ENCODE measurements at places on chromosomes 7 and 10.

DNA sequence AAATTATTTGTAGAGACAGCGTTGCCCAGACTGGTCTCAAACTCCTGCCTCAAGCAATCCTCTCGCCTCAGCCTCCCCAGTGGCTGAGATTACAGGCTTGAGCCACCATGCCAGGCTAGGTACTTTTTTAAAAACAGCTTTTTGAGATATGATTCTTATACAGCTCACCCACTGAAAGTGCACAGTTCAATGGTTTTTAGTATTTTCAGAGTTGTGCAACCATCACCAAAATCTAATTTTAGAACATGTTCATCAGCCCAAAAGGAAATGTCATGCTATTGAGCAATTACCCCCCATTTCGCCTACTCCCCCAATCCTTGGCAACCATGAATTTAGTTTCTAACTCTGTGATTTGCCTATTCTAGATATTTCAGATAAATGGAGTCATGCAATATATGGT is 73.7 kb downstream of the EVX1 start:
- no peak for DNase-seq

DNA sequence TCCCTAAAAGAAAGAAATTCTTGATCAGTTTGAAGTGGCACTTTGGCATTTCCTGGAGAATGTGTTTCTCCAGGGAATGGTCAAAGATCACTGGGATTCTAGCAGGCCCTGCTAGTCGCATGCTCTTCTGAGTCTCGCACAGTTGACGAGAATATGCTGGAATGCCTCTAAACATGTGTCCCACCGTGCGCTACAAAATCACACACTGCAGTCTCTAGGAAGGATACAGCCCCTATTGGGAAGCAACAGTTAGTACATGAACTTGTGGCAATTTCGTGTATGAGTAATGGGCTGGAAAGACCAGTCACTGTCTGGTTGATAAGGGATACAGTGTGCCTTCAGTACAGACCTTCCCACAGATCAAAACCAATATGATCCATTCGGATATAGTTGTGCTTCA is 257.9 kb downstream of the PRPF18 start:
- no peak for DNase-seq

- DNase-seq = no peak
Measured at GRCh38 chr7:143892527-143893300, 9.3 kb downstream of the TCAF1 start.

- DNase-seq = no peak
Measured at GRCh38 chr10:133140417-133141143, 19.4 kb upstream of the KNDC1 start.

DNA sequence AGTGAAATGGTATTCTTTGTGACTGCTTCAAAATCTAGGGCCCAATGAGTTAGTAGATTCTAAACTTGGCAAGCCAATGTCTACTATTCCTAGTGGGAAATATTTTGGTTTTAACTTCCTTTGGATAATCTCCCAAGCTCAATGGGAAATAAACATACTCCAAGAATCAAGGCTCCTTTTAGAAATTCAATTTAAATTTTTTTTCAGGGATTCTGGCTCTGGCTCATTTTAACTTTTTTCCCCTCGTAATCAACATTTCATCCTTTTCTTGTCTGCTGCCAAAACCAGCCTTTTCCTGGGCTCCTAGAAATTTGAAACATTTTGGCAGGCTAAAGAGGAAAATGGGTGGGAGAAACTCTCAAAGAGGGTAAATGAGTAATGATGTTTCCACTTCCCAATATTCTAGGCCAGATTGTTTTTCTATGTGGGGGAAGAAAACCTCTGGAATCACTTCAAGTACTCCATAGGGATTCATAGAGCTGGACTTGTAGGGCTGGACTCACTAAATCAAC is 85.6 kb upstream of the AGR3 start:
- no peak for DNase-seq

GRCh38 chr7:3197567-3198213 is 103.4 kb upstream of the SDK1 start:
- DNase-seq = no peak

DNA sequence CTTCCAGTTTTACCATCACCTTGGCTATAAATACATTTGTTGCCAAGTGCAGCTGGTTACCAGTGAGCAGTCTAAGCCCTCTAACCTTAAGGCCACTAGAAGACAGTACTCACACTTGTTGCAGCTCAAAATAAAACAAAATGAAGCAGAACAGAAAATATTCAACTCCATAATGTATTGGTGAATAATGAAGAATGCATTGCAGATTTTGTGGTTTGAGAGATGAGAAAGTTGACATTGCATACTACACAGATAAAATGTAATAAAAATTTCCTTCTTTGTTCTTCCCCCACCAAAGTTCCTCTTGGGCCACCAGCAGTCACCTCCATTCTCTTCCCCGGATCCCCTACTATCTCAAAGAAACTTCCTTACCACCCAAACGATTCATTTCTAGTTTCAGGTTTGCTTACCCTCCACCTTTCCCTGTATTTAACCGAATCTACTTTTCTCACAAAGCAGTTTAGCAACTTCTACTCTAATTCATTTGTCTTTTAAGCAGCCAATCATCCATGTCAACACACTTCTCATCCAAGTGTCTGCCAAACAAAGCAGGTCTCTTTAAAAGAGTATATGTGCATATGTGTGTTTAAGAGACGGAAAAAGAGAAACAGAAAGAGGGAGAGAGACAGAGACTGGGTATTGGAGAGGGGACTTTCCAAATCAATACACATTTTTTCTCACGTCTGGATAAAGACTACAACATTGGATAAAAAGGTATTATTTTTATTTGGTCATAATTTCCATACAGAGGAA is 35.7 kb upstream of the PRPS1L1 start:
- no peak for DNase-seq

- no peak for DNase-seq
Measured at GRCh38 chr7:6015917-6016652, 7.0 kb downstream of the AIMP2 start.

GRCh38 chr7:133510326-133511055 is 257.6 kb downstream of the EXOC4 start:
- DNase-seq = no peak

DNA sequence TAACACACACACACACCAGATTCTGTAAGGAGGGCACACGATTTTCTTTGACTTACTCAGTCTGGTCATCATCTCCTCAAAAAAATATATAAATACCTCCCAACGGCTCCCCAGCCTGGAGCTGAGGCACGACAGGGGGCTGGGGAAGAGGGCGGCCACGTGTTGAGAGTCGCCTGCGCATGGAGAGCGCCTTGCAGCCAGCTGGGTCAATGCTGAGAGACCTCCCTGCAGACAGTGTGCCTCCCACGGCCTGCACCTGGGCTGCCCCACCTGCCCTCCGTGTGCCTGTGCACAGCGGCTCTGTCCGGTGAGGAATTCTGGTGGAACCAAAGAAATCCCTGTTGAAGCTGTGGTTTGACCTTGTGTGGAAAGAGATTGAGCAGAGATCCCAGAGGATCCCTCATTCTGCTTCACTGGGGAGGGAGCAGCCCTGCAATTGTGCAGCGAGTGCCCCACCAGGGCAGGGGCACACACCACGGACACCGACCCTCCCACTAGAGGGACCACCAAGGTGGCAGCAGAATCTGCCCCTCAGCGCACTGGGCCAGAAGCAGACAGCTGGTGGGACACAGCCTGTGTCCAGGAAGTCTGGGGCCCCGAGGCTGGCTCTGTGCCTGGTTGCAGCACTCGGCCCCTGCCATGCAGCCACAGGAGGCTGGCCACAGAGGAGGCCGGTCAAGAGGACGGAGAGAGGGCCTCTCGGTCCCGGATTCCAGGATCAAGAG is 150.5 kb upstream of the PPP2R2D start:
- DNase-seq = no peak

- DNase-seq = no peak
Measured at GRCh38 chr10:31456468-31456867, 137.5 kb downstream of the ZEB1 start.

- no peak for DNase-seq
Measured at GRCh38 chr7:15737601-15738000, 51.1 kb upstream of the MEOX2 start.

DNA sequence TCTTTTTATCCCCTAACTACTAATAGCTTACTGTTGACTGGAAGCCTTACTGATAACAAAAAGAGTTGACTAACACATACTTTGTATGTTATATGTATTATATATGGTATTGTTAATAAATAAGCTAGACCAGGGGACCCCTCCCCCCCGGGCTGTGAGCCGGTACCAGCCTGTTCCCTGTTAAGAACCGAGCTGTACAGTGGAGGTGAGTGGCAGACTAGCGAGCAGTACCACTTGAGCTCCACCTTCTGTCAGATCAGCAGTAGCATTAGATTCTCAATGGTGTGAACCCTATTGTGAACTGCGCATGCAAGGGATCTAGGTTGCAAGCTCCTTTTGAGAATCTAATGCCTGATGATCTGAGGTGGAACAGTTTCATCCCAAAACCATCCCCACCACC is 377.0 kb downstream of the IPMK start:
- no peak for DNase-seq

GRCh38 chr7:101819183-101819582 is 1.8 kb downstream of the CUX1 start:
- no peak for DNase-seq

DNA sequence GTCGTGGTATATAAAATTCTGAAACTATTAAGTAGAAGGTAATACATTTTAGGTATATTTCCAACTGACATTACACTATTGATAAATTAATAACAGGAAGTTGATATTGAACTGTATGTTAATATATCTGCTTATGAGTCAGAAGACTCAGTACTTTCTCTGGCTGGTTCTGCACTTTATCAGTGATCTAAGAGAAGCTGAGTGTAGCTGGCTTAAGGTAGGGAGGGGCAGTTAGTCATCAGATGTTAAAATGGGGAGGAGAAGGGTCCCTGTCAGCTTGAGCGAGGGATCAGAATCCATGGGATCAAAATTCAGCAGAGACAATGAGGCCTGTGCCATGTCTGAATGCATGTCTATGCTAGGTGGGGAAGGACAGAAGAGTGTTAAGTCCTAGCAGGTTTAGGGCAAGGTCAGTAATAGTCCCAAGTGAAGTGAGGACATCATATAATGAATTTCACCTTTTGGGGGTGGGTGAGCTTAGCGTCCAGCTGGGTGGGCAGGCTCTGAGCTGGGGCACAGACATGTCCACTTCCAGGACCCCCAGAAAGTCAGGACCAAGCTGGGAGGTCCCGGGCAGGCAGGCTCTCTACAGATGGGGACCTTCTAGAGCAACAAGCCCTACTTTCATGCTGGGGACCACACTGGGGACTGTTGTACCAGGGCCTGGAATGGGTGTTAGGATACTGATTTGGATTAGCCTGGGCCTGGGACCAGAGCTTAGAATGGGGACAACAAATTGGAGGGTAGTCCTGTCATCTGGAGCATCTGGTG is 82.9 kb downstream of the WDFY4 start:
- DNase-seq = no peak

DNA sequence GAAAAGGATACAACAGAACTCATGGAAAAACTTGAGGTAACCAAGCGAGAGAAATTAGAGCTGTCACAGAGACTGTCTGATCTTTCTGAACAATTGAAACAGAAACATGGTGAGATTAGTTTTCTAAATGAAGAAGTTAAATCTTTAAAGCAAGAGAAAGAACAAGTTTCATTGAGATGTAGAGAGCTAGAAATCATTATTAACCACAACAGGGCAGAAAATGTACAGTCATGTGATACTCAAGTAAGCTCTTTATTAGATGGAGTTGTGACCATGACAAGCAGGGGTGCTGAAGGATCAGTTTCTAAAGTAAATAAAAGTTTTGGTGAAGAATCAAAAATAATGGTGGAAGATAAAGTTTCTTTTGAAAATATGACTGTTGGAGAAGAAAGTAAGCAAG is 62.1 kb downstream of the AKAP9 start:
- no peak for DNase-seq

DNA sequence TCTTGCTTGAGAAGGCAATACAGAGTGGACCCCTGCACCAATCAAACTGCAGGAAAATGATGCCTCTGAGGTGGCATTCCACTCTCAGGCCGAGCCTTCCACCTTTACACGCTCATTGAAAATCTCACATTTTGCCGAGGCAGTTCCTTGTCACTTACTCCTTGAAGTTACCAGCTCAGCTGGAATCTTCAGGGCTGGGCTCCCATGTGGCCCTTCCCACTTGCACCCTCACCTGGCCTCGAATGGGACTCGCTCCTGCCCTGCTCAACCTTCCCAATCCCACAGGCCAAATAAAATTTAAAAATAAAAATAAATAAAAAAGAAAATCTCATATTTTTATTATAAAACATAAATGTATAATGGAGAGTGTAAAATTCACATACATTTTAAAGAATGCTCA is 790.7 kb upstream of the COBL start:
- no peak for DNase-seq

DNA sequence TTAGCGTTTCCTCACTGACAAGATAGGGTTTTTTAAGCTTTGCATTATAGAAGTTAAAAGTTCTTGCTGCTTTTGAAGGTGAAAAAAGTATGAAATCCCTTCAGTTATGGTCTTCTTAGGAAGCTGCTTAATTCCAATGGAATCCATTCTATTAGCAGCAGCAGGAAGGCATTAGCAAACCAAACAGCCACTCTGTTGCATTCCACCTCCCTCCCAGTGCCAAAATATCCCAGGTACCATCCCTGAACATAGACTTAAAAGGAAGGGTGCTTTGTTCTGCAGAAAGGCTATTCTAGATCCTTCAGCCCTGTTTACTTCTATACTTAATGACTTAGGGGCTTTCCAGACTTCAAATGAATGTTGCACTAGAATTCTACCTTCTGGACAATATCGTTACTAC is 23.8 kb downstream of the ENO4 start:
- DNase-seq = no peak

- no peak for DNase-seq
Measured at GRCh38 chr7:18902892-18903291, 214.5 kb downstream of the TWIST1 start.

DNA sequence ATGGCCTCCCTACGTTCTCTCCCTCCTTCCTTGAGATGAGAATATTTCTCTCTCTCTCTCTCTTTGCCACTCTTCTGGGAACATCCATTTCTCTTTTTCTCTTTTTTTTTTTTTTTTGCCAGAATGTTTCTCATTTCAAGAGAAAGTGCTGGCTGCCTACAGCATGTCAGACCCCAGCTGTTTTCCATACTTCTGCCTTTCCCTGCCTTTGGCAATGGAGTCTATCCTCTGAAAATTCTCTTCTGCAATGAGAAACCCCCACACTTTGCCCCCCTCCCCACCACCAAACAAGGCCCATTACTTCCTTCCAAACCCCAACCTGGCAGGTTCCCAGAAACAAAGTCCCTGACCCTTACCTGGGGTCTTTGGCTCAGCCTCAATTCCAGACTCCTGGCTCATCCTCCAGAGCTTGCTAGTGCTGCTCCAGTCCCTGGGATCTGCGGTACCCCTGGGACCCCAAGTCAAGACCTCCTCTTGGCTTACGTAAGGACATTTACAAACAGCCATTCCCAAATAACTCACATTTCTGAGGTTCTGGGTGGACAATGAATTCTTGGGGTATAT is 17.4 kb upstream of the CCL26 start:
- DNase-seq = no peak
